ENCODE measurements at places on chromosomes 4 and X. TPM values are rescaled to one million over a fixed set of nuclear protein-coding genes. Genes with fewer than 3 reads are reported as not detected.

The MAD2L1 gene
- 97.9 TPM for total RNA-seq

The HTATSF1 gene
- 112 TPM for total RNA-seq

The DGKK gene
- 0.05 TPM for total RNA-seq

The ASMT gene
- not detected for total RNA-seq

The ENOPH1 gene
- total RNA-seq, result 48.3 TPM

The CENPI gene
- total RNA-seq, result 69.2 TPM

The SOX3 gene
- not detected for total RNA-seq

The TMEM192 gene
- total RNA-seq, result 20.7 TPM

The PCYT1B gene
- 0.57 TPM for total RNA-seq

GRCh38 chrX:32985544-32985943, 225.8 kb downstream of the DMD start:
- DNase-seq, result no peak

DNA sequence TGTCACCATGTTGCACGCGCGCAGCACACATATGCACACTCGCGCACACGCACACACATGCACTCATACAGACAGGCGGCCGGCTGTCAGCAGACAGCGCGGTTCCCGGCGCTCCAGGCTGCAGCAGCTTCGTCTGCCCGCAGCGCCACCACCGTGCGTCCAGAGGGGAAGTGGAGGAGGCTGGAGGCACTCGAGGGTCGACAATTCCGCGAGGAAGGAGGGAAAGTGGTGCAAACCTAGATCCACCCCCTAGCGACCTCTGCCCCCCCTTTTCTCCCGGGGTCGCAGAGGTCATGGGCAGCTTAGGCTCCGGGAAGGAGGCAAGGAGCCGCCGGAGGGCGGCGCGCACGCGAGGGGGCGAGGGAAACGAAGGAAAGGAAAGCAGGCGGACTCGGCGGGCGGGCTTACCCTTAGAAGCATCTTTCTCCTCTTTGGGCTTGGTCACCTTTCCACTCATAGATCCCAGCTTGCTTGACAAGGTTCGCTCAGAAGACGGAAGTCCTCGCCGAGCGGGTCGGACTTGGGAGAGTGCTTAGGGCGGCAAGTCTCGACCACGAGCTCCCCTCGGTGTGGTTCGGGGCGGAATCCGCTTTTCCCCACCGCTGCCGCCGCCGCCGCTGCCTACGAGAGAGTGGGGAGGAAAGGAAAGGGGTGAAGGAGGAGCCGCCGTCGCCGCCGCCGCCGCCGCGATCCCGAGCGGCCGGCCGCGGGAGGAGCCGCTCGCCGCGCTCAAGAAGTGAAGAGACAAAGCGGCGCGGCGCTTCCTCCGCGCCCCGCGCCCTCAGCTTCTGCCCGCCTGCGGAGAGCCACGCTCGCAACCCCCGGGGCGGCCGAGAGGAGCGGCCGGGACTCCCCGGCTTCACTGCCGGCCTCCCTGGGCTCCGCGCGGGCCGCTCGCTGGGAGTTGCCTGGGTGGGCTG, 326.6 kb upstream of the F9 start:
- peak; percentile 53 for DNase-seq

- DNase-seq, result no peak
These were observed 152.7 kb upstream of the FTHL17 start for GRCh38 chrX:31224381-31225012.

- no peak for DNase-seq
These were observed 279.8 kb upstream of the MAGEB18 start for GRCh38 chrX:25858273-25858880.

GRCh38 chrX:40471965-40472648, 108.7 kb upstream of the ATP6AP2 start:
- DNase-seq, result no peak

DNA sequence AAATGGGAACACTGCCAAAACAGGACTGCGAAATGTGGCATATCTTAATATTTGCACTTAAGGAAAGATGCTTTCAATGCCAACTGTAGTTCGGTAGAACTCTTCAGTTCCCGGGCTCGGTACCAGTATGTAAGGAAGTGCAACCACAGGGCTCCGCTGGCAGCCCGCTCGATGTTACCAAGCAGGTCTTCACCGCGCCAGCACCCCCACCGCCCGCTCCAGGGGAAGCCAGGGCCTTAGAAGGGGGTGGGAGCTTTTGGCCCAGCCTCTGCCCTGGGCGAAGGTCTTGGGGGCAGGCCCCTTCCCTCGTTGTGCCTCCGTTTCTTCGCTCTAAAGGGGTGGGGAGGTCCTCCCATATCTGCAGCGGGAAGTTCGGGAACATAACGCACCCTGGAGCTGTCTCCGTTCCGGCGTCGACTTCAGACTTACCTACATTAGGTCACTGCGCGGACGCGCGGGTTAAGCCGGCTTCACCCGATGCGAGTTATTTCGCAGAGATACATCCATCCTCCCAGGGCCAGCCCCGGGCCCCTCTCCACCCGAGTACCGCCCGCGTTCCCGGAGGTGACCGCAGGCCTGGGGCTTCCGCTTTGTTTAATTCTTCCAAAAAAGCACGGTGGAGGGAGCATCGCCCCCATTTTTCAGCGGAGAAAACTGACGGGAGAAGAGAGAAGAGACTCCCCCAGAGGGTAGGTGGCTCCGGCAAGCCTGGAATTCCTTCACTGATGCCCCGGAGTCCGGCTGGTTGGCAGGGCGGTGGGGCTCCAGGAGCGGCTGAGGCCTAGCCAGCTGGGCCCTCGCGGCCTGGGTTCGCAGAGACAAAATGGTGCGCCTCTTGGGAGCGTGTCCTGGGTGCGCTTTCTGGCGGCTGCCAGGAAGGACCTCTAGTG, 1.0 kb upstream of the HMX1 start:
- DNase-seq, result no peak

GRCh38 chr4:123288309-123289025, 108.1 kb upstream of the SPRY1 start:
- DNase-seq, result no peak

GRCh38 chrX:50469206-50469605, 1.4 kb downstream of the DGKK start:
- no peak for DNase-seq

DNA sequence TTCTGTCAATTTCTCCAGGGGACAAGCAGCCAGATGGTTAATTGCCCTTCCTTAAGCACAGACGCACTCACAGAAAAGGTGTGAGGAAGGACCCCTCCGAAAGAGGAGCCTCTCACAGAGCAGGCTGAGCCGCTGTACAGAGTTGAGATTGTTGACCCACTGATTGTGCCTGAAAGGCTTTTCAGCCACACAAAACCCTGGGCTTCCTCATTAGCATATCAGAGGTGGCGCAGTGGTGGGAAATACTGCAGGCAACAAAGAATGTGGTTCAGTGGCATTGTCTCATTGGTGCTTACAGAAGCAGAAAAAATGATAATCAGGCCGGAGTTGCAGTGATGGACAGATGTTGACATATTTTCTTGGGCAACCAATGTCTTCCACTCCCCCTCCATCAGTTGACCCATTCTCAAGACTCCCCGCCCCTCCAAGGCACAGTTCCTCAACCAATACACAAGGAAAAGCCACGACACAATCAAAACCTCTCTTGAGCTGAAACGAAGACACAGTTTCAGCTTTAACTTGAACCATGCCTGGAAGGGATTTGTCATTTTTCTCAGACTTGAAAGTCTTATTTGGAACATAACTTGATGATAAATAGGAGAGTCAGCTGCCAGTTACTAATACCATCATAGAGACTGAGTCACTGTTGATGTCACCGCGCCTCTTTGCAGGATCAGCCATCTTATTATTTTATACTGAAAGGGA, 53.1 kb downstream of the ATXN3L start:
- peak; percentile 94 for DNase-seq

DNA sequence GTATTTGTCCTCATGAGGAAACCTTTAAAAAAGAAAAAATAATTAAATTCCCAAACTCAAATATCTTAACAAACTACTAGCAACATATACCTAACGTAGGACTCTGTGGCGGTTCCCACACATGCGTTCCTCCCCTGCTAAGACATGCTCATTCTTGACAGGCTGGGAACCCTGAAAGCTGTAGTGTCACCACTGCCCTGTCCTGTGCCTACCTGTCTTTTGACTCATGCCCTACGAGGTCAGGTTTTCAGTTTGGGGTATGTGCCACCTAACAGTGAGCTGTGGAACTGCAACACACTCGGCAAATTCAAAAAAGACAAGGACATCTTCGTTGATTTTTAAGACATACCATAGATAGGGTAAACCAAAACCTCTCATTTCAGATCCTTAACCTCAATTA, 17.8 kb downstream of the IDS start:
- no peak for DNase-seq

GRCh38 chrX:17592117-17592516, 145.2 kb upstream of the SCML1 start:
- DNase-seq, result peak; percentile 73

DNA sequence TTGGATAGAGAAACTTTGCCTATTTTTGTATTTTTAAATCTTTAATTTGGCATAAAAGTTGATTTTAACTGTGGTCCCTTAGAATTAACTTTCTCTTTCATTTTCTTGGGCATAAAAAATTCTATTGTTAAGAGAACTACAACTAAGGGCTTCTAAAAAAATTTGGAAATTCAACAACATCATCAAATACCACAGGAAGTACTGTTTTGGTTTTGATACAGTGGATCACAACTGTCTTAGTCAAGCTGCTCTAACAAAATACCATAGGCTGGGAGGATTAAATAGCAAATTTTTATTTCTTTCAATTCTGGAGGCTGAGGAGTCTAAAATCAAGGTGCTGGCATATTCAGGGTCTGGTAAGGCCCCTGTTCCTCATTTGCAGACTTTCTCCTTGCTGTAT, 19.9 kb upstream of the NPFFR2 start:
- no peak for DNase-seq

- no peak for DNase-seq
These were observed 72.1 kb upstream of the DOCK11 start for GRCh38 chrX:118423558-118423957.

DNA sequence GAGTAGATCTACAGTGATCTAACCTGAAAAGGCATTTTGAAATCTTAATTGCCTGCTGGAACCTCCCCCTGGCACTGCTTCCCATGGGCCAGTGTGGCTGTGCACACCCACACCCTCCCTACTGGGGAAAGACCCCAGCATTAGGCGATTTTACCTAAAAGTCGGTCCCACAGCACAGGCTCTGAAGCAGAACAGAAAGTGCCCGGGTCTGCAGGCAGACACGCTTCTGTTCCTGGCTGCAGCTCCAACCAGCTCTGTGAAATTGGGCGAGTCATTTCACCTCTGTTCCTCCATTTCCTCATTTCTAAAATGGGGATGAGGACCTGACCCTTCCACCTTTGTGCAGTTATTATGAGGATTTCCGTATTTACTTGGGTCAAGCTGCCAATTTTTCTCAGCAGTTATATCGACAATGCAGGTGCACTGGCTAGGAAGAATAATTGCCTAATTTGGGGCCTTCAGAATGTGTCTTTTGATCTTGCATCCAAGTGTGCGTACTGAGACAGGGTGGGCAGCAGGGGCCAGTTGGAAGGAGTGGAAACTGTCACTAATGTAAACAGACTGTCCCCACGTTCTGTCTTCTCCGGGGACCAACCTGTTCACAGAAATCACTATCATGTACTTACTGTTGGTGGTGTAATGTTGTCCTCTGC, 7.1 kb downstream of the KLF3 start:
- no peak for DNase-seq

- DNase-seq, result peak; percentile 49
These were observed 21.7 kb upstream of the MFAP3L start for GRCh38 chr4:170047771-170048354.

GRCh38 chrX:40267334-40268187, 169.8 kb upstream of the BCOR start:
- no peak for DNase-seq
